ENCODE measurements at places on chromosomes 1 and 21.

DNA sequence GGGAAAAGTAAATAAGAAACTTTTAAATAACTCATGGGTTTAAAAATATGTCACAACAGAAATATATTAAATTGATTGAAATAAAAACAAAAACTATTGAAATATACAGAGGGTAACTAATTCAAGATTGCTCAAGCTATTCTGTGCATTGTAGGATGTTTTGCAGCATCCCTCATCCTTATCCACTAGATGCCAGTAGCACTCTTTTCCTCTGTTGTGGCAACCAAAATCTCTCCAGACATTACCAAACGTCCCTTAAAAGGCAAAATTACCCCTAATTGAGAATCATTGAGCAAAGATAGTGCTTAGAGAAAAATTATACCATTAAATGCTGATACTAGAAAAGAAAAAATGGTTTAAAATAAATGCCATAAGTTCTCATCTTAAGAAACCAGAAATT is 682.6 kb downstream of the RWDD3 start:
- peak; percentile 8 for DNase-seq

- DNase-seq, result no peak
Observed at GRCh38 chr21:38905328-38905727, 99.6 kb downstream of the ETS2 start.

DNA sequence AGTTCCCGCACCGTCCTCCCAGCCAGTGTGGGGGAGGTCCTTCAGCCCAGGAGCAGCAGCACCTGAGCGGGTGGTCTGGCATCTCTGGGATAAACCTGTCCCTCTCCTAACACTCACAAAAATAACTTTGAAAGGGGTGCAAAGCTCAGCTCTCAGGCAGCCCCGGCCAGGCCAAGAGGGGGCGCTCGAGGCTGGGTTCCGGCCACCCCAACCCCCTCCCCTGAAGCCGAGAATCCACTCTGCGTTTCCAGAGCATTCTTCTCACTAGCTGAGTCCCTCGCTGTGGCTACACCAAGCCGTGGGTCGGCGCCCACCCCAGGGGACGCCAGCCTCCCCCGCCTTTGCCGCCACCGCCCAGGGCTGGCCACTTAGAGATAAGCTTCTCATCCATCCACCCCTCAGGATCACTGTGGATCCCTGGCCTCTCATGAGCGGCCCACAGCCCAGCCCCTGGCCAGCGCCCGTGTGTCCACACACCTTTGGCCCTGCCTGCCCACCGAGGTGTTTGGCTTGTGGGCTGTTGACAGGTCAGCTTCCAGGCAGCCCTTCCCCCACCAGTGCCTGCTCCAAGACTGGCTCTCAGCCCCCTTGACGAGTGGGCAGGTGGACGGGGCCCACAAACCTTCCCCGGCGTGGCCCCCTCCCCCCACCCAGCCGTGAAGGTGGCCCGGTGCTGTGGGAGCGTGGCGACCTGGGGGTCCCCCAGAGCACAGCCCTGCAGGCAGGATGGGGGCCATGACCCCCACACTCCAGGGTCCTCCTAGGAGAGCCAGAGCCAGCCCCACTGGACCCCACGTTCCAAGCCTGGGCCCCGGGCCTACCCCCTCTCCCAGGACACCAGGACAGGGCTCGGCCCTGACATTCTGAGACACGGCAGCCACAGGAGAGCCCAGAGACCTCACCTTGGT is 1.9 kb downstream of the FTCD start:
- DNase-seq, result peak; percentile 59

- peak; percentile 70 for DNase-seq
Observed at GRCh38 chr1:29237129-29237821, 953 bp downstream of the PTPRU start.

DNA sequence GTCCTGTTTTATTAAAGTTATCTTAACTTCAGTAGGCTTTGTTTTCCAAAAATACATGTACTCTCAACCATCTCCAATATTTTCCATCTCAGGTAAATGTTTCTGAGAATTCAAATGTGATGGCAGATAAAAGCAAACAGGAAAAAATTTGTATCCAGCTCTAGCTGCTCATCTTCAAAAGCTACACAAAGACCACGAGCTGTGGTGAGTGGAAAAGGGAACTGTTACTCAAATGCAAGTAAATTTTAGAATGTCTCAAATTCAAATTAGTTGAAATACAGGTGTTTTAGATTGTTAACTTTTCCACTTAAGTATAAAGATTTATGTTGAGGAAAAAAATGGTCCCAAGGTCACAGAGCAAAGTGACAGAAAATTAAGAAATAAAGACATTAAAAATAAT is 216.0 kb downstream of the SLC45A1 start:
- DNase-seq, result no peak

GRCh38 chr1:93591676-93592550 is 89.7 kb downstream of the BCAR3 start:
- DNase-seq, result peak; percentile 24

GRCh38 chr1:228004331-228004855 is 2.4 kb upstream of the WNT3A start:
- no peak for DNase-seq

DNA sequence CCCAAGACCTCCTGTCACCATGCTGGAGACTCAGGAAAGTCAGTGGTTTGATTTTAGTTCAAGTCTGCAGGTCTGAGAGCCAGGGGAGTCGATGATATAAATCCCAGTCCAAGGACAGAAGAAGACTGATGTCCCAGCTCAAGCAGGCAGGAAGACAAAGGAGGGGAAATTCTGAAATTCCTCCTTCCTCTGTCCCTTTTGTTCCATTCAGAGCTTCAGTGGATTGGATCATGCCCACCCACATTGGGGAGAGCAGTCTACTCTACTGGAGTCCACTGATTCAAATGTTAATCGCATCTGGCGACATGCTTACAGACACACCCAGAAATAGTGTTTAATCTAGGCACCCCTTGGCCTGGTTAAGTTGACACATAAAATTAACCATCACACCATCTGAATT is 7.2 kb upstream of the ADAMTS1 start:
- no peak for DNase-seq

DNA sequence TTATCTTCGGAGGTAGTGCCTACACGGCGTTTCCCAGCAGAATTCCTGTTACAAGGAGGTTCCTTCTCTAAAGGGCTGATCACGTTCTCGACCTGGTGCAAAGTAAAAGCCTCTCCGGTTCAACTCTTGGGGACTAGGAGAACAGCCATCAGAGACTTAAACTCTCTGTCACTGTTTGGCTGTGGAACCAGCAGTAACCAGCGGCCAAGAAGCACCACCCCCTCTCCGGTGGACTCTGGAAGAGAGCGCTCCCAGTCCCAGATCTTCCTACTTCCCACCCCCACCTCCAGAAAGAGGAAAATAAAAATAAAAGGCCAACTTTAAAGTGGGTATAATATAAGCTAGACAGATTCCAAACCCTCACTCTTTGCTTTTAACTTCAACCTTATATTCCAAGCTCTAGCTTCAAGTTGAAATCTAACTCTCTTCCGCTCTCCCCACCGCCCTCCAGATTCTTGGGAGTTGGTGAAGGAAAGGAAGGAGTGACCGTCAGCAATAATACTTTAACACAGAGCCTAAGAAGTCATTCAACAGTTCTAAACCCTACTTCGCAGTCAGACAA is 2.9 kb downstream of the BRINP3 start:
- DNase-seq, result peak; percentile 17

DNA sequence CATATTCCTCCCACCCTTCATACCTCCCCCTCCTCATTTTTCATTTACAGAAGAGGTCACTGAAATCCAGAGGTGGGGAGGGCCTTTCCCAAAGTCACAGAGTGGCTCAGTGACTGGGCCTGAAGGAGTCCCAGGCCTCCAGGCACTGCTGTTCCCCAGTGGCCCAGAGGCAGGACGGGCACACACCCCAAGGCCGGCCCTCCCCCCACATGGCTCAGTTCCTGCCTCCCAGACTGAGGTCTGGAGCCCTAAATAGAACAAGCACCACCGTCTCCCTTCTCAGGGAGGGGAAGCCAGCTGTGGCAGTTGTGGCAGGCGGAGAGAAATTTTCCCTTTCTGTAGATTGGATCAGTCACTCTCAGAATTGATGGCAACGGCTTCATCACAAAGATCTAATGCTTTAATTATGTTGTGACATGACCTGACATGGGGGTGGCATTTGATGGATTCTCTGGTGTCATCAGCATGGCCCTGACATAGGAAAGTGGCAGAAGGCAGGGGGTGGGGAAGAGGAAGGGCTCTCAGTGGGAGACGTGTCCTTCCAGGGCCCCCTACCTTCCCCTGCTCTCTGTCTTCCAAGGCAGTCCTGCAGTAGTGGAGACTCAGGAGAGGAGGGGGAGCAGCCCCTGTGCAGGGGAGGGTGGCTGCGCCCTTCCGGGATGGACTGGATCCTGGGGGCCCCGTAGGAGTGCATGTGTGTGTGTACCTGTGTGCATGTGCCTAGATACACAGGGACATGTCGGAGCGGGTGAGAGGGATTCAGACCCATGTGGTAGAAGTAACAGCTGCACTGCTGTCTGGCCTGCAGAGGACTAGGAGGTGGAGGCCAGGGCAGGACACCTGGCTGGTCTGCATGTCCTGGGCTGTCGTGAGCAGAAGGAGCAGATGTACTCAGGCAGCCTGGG is 41.2 kb upstream of the FOXO6 start:
- no peak for DNase-seq

DNA sequence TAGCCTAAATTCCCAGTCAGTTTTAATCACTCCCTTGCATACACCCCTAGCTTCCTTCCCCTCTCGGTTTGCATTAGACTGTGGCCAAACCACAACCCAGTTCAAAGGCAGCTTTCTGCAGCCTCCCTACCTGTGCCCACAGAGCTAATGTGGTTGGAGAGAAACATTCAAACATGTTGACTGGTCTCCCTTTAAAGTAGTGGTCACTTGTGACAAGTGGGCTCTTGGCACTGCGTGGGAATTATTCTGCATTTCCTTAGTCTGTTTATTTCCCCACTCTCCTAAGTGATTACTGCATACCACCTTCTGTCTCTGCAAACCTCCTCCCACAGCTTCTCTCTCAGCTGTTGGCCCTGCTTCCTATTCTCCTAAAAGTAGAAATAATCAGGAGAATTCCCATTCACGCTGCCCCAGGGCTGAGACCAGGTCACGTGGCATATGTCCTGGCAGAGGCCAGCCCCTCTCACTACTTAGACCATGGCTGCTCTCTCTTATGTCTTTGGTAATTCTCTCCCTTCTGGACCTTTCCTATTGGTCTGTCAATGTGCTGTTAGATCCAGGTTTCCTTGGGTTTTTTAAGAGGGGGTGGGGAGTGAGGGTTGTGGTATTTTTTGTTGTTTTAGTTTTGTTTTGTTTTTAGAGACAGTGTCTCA is 38.4 kb upstream of the CD101 start:
- DNase-seq, result no peak

GRCh38 chr1:245690156-245690690 is 535.4 kb downstream of the KIF26B start:
- DNase-seq, result peak; percentile 39

DNA sequence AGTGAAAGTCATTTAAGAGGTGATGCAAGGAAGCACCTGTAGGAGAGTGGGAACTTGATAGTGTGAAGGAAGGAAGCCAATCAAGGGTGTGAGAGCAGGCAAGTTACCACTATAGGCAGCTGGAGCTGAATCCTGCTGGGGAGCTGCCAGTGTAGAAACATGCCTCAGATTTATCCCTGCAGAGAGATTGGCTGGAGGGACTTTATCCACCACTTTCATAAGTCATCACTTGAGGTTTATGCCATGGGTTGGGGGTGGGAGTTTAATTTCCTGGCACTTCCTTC is 443.6 kb downstream of the PLPP3 start:
- no peak for DNase-seq

GRCh38 chr1:2636733-2637132 is 3.9 kb upstream of the MMEL1 start:
- DNase-seq, result no peak

DNA sequence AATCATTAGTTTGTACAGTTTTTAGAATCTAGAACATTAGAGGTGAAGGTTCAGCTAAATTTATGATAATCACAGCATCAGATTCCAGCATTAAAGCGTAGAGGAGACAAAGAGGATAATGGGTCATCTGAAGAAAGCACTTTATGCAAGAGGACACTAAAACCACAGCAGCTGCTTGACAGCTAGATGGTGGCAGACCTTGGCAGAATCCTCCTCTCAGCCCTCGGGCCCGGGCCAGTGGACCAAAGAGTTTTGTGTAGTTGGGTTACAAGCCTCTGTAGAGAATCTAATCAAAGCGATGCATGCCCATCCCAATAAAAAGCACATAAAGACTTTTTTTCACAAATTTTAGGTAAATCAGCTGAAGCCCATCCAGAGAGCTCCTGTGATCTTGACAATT is 59.4 kb downstream of the AK5 start:
- DNase-seq, result no peak

DNA sequence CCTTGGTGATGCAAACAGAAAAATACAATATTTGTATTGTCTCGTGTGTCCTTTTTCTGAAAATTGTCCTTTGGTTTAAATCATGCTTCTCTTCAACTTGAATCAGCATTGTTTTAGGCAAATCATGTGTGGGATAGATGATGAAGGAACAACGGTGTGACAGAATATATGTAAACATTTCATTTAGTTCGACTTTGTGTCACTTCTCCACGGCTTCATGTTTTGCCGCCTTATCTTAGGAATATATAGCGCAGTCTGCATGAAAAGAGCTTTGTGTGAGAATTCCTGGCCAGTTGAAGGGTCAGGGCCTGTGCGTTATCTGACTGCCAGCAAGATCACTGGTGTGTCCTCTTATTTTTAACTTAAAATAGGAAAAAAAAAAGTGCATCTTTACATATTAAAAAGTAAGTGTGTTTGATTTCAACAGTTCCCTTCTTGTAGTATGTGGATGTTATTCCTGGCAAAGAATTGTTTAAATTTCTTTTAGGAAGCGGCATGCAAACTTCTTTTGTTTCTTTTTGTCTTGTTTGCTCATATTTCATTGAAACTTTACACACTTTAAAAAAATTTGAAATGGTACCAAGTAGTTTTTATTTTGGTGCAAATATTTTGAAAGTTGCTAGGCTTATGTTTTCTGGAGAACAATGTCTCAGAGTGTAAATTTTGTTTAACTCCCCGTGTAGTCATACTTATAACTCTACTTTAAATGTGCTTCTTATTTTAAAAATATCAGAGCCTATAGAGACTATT is 465.2 kb downstream of the USP25 start:
- DNase-seq, result peak; percentile 53

DNA sequence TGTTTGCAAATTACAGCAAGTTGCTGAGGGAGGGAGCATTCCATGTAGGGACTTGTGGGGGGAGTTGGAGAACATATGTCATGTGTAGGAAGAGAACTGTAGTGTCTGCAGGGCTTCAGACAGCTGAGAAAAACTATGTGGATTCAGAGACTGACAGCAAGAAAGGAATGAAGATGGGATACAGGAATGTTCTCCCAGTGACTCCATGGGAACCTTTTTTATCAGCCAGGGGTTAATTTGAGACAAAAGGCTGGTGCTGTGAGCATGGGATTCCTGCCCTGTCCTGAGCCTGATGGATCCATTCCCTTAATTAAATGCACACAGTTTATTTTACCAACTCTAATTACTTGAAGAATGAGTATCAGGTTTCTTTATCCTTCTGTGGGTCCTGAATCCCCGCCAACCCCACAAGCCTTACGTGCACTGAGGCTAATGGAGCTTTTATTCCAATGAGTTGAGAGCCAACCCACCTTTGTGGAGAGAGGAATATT is 26.5 kb upstream of the PLXNA2 start:
- no peak for DNase-seq

- DNase-seq, result no peak
Observed at GRCh38 chr1:198878566-198878965, 239.7 kb downstream of the PTPRC start.

Data from fibroblast of lung (primary cell).